BE2C (cell line): ENCODE measurements at places on chromosomes 4 and X.
A peak's percentile ranks its signal among the peaks of the same experiment; 100 is the strongest.

GRCh38 chr4:109365939-109366338 lies 63.5 kb upstream of the COL25A1 start:
- DNase-seq, result no peak

DNA sequence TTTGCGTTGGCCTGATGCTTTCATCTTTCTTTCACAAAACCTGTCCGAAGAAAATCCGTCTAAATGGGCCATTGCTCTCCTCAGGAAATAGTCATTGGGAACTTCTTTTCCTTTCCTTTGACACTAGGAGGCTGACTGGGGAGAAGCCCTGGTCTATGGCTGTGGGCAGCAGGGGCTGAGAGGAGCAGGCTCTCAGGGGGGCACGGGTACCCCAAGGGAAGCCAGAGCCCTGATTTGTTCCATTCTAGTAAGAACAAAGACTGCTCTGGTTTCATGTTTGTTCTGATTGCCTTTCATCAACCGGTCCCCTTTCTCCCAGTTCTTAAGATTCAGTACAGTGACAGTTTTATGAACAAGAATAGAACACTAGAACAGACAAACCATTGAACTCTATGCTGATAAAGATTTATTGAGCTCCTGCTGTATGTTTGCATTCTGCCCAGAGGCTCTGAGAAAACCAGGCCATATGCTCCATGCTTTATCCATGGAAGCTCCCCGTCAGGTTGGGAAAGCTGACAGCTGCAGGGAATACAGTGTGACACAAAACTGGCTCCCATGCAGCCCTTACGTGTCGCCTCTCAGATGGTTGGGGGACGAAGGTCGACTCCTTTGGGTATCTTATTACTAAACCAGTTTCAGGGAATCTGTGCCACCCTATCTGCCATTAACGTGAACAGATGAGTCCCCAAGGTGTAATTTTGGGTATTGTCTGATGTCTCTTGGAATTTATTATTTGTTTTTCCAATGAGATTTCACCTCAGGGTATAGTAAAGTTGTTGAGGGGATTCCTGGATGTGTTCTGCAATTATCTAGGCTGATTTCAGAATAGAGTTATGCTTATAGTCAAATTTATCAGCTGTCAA lies 72.4 kb upstream of the MSANTD1 start:
- DNase-seq, result no peak

- peak; percentile 47 for DNase-seq
These were observed 8.7 kb downstream of the KIAA1210 start for GRCh38 chrX:119118780-119119395.

GRCh38 chr4:41533680-41534079 lies 4.3 kb upstream of the LIMCH1 start:
- no peak for DNase-seq

GRCh38 chr4:76341063-76341462 lies 34.5 kb downstream of the STBD1 start:
- no peak for DNase-seq

- DNase-seq, result no peak
These were observed 23.4 kb upstream of the ZFP42 start for GRCh38 chr4:187972135-187972534.

DNA sequence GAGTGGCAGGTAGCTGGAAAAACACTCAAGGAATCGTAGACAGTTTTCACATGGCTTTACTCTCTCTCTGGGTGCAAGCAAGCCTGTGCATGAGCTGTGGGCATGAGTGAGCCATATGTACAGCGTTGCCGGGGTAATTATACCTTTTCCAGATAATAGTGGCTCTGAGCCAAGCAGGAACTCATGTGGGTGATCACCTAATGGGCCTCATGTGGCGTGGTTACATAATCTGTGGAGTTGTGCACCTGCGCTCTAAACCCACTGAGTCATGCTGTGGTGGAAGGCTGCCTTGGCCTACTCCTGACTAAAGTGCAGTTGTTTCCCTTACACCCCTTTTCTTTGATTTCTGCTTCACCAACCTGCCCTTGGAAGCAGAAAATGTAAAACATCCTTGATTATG lies 1564.5 kb upstream of the PCDH10 start:
- DNase-seq, result peak; percentile 27

- DNase-seq, result peak; percentile 8
These were observed 23.3 kb downstream of the RPGR start for GRCh38 chrX:38304010-38304409.
